HL-60 (cell line): ENCODE measurements at places on chromosomes 6 and 20.

DNA sequence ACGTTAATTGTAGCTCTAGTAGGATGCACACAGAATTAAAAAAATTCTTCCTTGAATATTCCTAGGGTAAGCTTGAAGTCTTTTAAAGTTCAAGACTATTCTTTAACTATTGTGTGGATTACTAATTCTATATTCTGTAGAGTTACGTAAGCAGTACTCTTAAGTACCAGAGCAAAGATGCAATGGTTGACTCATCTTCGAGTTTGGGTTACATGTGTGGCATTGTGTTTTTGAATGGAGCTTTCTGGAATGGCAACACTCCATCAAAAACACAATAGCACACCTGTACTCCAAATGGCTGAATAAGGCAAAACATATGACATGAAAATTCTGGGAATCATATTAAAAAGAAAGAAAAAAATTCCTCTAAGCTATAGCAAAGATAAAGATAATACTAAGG is 33.5 kb upstream of the CEP162 start:
- DNase-seq = no peak

GRCh38 chr20:19738951-19739350 is 19.1 kb upstream of the RIN2 start:
- no peak for DNase-seq

DNA sequence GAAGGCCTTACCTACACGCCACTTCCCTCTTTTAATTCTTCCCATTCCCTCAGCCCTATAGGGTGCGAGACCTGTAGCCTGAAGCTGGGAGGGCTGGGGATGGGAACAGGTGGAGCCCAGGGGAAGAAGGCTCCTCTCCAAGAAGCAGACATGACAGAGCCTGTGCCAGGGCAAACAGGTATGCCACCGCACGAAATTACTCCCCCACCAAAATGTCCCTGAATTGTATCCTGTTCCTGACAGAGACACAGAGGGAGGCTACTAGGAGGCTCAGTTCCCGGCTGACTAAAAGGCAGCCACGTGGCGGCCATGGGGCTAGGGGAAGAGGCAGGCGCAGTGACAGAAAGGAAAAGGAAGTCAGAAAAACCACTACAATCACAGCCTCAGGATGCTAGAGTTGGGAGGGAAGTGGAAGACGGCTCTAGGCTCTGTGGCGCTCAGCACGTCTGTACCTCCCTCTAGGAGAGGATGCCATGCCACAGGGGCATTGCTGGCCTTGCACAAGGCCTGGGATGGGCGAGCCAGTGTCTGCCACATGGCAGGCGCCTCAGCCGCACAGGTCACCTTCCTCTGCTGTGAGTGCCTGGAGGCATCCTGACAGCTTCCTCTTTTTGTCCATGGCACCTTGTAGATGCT is 27.7 kb downstream of the TFEB start:
- peak; percentile 67 for DNase-seq

- DNase-seq = no peak
Observed at GRCh38 chr6:160513836-160514235, 150.2 kb downstream of the LPA start.

DNA sequence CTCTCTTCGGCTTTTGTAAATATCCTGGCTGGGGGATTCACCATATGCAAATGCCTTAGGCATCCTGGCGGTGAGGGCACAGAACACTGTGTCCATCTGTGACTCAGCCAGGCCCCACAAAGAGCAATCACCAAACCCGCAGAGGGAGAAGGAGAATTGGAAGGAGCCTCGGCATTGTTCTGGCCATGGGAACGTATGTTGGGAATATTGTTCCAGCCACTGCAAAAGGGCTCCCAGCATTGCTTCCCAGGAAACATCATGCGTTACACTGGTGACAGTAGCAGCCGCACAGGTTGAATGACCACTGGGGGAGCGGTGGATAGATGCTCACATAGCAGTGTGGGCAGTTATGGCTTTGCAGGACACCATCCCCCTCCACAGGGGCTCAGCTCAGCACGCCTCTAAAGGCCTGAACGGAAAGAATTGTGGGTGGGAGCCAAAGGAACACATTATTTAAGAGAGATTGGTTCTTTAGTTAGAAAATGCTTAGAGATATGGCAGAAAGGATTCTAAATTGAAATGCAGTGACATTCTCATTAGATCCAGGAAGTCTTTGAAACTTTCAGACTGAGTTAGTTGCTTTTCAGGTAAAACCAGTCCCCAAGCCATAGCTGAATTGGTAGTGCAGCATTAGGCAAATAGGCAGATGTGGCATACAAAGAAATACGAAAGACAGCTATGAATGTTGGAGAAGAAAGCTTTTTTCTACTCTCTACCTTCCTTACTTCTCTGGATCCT is 104.3 kb downstream of the RNF144B start:
- DNase-seq = no peak

GRCh38 chr6:106181664-106182418 is 95.7 kb downstream of the PRDM1 start:
- no peak for DNase-seq

DNA sequence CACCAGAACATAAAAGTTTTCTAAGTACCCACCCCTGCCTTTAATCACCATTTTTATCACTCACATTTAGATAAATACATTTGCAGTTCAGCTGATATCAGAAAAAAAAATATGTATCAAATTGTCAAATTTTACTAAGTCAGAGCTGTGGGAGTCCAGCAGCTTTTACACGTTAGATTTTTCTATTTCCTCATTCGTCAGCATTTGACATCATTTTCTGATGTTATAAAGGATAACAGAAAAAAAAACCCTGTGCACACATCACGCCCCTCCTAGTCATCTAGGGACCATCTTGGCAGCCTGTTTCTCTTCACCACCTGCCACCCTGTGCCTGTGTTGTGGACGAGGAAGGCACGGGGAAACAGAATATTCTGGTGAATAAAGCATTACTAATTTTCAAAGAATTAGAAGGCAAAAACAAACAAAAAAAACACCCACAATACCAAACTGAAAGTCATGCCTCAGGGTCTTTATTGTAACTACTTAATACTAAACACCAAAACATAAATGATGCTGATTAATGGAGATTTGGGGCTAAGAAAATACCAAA is 12.4 kb downstream of the B4GALT5 start:
- DNase-seq = peak; percentile 16

DNA sequence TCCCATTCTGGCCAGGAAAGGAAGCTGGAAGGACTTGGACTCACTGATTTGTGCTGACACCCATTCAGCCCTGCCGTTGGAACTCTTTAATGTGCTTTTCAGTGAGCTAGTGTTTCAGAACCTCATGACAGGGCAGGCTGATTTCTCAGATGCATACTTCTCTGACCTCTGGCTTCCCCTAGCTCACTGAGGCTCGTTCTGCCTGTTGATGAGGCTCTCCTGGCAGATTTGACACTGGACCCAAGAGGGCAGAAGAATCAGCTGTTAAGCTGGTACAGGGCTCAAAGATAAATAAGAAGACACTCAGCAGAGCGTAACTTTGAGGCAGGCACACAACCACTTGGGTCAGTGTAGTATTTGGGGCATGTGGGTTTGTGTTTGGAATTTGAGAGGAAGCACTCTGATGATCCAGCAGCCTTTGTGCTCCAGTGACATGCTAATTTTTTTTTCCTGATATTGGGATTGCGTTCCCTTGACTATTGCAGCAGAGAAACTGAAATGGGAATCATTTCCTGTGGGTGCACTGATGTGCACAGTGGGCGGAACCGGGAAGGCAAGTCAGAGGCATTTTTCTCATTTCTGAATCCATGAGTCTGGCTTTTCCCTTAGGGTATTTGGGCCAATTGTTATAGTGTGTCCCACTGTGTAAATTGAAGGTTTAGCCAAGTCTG is 80.2 kb downstream of the CARMIL1 start:
- DNase-seq = no peak

GRCh38 chr6:112831022-112831421 is 483.9 kb downstream of the RFPL4B start:
- no peak for DNase-seq
